ENCODE measurements at places on chromosomes 1 and 21. TPM values are rescaled to one million over a fixed set of nuclear protein-coding genes. Genes with fewer than 3 reads are reported as not detected.

UBE2Q1 gene
- 17.8 TPM for total RNA-seq

BGLAP gene
- total RNA-seq, result not detected

PM20D1 gene
- total RNA-seq, result not detected

DNM3 gene
- total RNA-seq, result 1.2 TPM

SH2D1B gene
- total RNA-seq, result 0.21 TPM

ROR1 gene
- total RNA-seq, result 3.6 TPM

TCHHL1 gene
- not detected for total RNA-seq

PPIAL4G gene
- total RNA-seq, result not detected

FLVCR1 gene
- total RNA-seq, result 12.0 TPM

Measured in tracheal epithelial cell (primary cell).